ENCODE measurements at places on chromosomes 4 and X.

DNA sequence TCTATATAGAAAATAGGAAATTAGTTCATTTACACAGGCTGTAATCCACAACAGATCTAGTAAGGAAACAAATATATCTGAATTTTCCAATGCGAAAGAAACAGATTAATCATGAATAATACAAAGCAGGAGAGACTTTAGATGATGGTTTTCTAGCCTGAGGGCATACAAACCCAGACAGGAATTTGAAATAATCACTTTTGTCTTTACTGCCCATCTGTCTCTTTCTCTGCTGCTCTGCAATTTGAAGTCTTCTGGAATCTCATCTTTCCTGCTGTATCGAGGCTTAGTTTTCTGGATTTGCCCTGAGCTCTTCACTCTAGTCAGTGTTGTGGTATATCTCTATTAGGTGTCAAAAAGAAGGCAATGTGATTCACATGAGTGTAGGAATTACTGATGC is 711.8 kb upstream of the FAM241A start:
- DNase-seq: no peak

DNA sequence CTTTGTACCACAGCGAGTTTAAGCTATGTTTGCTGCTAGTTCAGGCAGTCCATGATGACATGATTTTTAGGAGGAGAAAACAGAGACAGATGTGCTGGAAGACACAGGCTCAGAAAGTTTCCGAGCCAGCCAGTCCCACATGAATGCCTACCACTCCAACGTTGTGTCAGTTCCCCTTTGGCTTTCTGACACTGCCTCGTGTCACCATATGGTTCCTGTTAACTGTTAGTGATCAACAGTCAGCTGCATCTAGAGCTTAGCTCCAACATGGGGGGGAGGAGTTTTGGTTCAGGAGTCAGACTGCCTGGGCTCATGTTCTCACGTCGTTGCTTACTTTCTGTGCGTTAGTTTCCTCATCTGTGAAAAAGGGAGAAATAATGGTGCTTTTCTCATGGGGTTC is 343.7 kb downstream of the MID1IP1 start:
- DNase-seq: no peak

DNA sequence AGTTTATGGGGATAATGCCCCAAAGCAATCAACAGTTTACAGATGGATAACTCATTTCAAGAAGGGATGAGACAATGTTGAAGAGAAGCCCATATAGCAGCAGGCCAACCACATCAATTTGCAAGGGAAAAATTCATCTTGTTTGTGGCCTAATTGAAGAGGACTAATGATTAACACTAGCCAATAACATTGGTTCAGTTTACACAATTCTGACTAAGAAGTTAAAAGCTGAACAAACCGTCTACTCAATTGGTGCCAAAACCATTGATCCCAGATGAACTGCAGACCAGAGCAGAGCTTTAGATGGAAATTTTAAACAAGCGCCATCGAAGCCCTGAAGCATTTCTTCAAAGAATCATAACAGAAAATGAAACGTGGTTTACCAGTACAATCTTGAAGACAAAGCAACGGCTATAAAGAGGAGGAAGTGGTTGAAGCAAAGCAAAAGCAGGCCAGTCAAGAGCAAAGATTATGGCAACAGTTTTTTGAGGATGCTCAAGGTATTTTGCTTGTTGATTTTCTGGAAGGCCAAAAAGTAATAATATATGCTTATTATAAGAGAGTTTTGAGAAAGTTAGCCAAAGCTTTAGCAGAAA is 20.5 kb upstream of the BLTP1 start:
- DNase-seq: no peak

DNA sequence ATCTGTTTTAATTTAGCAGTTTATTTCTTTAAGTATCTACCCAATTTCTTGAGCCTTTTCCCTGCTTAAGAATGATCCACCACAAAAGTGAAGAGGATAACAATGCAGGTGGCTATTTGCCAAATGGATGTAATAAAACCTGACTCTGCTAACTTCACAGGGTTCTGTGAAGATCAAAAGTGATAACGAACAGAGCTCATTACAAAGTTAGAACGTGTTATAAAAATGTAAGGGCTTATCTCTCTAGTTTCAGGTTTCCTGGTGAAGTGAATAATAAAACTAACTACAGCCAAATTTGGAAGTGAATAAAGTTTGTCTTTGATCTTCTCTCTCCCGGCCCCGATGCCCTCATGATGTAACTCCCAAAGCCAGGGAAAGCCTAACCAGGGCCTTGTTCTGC is 497.9 kb downstream of the SMARCA1 start:
- no peak for DNase-seq

GRCh38 chr4:151738720-151739517 is 21.9 kb downstream of the GATB start:
- DNase-seq: no peak

DNA sequence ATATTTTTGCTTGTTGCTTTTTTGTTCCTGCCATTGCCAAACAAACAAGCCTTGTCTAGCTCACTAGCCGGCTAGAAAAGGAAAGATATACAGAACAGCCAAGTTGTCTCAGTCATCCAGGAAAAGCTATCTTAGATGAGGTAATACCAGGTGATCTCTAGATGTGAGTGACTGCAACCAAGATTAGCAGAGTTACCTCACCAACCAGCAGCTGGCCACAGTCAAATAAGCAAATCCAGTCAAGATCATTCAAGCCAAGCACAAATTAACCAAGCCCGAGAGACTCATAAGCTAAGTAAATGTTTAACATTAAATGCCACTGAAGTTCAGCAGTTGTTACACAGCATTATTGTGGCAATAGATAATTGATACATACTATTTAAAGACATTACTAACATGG is 108.6 kb downstream of the CENPC start:
- no peak for DNase-seq

DNA sequence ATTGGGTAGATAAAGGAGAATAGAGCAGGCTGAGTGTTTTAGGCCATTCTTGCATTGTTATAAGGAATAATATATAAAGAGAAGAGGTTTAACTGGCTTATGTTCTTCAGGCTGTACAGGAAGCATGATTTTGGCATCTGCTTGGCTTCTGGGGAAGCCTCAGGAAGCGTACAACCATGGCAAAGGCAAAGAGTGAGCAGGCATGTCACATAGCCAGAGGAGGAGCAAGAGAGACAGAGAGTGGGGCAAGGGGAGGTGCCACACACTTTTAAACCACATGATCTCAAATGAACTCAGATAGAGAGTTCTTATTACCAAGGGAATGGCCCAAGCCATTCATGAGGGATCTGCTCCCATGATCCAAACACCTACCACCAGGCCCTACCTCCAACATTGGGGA is 4.4 kb upstream of the METTL14 start:
- no peak for DNase-seq

GRCh38 chr4:10116569-10117358 is at the start of gene WDR1:
Gene WDR1, minus strand, starts transcription at chr4:10116799. Its CDS starts 133 bp downstream, at chr4:10116666.
- peak; percentile 79 for DNase-seq

GRCh38 chr4:108213308-108213707 is 44.6 kb upstream of the LEF1 start:
- DNase-seq: no peak
